ENCODE measurements at places on chromosomes 7 and 10.

GRCh38 chr7:22584179-22584578 is 84.2 kb upstream of the STEAP1B start:
- no peak for DNase-seq

- DNase-seq, result no peak
Observed at GRCh38 chr10:124171561-124171960, 78.2 kb upstream of the CHST15 start.

DNA sequence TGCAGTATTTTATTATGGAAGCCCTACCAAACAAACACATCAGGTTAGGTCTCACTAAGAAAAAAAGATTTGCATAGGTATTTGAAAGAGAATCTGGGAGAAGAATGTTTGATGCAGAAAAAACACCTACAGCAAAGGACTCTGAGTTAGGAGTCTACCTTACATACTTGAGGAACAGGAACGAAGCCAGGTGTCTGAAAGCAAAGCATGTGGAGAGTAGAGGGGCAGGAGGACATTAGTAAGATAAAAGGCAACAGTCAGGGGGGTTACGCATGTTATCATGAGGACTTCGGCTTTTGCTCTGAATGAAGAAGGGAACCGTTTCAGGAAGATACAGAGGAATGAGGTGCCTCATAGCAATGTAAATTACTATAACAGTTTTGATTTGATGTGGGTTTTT is 87.9 kb upstream of the PTER start:
- DNase-seq, result no peak

DNA sequence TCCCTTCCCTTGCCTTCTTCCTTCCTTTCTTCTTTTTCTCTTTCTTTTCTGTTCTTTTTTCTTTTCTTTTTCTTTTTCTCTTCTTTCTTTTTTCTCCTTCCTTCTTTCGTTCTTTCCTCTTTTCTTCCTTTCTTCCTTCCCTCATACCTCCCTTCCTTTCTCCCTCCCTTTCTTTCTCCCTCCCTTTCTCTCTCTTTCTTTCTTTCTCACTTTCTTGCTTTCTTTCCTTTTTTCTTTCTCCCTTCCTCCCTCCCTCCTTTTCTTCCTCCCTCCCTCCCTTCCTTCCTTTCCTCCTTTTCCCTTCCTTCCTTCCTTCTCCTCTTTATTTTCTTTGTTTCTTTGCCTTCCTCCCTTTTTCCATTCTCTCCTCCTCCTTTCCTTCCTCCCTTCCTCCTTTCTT is 96.3 kb downstream of the POM121L12 start:
- DNase-seq, result no peak

GRCh38 chr7:28163949-28164348 is 16.6 kb downstream of the JAZF1 start:
- peak; percentile 64 for DNase-seq
